Activated gamma-delta T cell (primary cell): ENCODE measurements at places on chromosomes 13 and 19.

GRCh38 chr19:32178956-32179355 lies 166.5 kb upstream of the ZNF507 start:
- DNase-seq: no peak

DNA sequence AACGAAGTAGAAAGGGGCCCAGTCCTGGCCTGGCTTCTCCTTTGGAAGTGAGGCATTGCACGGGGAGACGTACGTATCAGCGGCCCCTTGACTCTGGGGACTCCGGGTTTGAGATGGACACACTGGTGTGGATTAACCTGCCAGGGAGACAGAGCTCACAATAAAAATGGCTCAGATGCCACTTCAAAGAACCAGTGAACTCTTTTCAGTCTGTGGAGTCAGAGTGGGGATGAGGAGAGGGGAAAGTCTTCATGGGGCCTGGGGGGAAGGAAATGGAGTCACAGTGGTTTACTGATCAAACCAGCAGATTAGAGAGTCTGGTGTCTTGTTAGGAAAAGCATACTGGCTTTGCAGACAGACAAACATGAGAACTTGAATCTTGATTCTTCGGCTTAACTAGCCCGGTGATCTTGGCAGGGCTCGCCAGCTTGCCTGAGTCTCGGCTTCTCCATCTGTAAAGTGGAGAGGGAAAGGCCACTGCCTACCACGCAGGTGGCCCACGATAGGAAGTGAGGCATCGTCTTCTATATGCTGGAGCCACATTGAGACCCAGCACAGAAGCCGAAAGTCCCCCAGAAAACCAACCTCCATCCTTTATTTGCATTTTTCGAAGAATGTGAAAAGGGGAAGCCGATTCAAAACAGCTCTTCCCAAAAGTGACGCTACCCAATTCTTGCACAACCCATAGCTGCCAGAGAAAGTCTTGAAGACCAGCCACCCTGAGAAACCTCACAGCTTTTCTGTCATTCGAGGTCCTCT lies at the start of gene FFAR1:
FFAR1 (plus strand) TSS at position 732 of the 759 bp plus-strand sequence. CDS start 3,650 bp downstream, outside the sequence.
- DNase-seq: no peak

- DNase-seq: no peak
These were observed 3.0 kb upstream of the IL12RB1 start for GRCh38 chr19:18089726-18090125.

DNA sequence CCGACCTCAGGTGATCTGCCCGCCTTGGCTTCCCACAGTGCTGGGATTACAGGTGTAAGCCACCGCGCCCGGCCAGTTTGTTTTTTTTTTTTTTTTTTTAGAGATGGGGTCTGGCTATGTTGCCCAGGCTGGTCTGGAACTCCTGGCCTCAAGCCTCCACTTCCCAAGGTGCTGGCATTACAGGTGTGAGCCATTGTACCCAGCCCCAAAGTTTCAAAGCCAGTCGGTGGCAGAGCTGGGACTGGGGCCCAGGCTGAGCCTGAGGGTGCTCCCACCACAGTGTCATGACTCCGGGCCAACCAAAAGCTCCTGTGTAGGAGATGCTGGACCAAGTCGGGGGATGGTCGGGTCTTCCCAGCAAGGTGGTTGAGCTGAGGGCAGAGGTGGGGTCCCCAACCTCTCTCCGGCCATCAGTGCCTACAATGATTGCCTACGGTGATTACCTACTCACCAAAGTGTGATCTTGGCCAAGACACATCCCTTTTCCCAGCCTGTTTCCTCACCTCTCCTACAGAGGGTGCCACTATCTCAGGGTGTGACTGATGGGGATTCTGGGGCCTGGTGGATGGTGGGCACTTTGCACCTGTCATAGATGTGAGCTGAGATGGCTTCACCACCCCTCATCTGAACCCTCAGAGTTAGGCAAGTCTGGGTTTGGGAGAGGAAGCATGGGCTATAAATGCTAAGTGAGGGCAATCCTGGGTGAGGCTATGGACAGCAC lies 5.9 kb upstream of the SAMD1 start:
- no peak for DNase-seq

- no peak for DNase-seq
These were observed 7.0 kb upstream of the TSC22D1 start for GRCh38 chr13:44583137-44583536.

DNA sequence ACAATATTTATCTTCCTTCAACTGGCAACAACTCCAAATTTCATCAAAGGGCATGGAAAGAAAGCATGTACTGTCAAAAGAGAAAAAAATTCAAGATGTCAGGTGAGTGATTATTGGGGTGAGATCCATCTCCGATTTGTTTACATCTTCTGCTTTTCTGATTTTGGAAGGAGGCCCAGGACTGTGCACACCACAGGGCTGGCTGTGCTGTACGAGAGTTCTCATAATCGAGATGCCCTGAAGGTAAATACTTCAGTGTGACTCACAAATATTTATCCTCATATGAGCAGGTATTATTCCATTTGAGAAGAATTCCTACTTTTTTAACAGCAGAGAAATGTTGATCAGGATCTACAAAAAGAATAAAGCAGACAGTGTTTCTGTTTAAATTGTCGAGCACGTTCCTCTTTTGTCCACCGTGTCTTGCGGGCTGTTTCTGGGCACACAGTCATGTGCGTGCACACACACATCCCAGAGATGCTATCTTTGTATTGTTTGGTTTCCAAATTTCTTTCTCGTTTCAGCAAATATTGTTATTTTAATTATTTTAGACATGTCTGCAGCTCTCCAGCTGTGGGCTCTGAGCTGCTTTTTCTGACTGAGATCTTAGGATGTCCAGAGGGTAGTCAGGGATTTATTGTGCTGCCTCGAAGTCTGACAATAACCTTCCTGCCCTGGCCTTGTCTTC lies 103.8 kb downstream of the KL start:
- no peak for DNase-seq

DNA sequence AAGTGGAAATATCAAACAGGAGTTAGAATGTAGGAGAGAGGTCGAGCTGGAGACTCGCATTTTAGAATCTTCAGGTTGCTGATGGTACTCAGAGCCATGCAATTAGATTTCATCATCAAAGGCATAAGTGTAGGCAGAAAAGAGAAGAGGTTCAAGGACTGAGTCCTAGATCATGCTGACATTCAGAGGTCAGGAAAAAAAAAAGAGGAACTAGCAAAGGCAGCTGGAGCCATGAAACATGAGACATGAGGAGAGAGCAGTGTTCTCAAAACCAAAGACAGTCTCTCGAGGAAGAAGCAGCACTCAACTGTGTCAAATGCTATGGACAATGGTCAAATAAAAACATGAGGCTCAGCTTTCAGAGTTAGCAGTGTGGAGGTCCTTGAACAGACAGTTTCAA lies 12.4 kb upstream of the TPP2 start:
- no peak for DNase-seq

DNA sequence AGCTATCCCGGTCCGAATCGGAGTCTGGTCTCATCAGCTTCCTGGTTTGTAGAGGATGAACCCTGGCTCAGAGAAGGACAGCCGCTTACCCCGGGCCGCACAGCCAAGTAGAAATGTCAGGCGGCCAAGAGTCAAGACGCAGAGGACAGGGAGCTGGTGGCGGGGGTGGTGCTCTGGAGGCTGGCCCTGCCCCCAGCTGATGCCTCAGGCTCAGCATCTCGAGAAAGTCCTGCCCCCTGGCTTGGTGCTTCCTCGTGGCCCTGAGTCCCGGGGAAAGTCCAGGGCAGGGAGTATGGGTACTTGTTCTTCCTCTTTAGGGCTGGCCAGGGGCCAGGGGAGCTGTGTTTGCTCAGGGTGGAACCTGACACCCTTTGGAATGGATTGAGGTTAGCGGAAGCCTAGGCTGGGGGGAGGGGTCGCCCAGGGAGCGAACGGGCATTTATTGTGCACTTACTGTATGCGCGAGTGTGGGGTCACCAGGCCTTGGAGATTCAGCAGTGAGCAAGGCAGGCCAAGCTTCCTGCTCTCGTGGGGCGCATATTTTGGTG lies 2.2 kb downstream of the TJP3 start:
- no peak for DNase-seq

DNA sequence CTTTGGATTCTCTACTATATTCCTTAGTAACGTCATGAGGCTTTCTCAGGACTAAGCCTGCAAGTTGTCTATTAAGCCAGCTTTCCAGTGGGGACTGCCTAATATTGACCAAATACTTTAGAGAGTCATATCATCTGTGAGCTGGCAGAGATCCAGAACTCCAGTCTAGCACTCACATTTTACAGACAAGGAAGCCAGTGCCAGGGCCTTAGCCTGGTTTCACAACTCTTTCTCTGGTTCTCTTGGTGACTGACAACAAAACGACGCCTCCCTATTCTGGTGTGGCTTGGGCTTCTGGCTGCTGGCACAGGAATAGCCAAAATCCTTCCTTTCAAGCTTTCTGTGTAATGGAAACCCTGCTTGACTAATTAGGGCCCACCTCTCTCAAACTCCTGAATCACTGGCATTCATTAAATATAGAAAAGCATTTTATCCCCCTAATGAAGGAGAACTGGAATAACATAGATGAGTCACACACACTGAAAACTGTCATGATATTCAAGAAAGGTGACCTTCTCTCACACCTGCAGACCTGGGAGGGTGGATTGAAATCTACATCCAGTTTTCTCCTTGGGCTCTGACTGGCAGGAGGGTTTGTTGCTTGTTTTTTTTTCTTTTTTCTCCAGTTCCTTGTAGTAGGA lies 75.2 kb upstream of the UBL3 start:
- no peak for DNase-seq

- no peak for DNase-seq
These were observed 100.1 kb downstream of the DGKH start for GRCh38 chr13:42148538-42148937.

GRCh38 chr13:26471807-26472206 lies 85.7 kb upstream of the WASF3 start:
- no peak for DNase-seq

GRCh38 chr13:30808600-30808999 lies 73.3 kb downstream of the ALOX5AP start:
- DNase-seq: no peak

GRCh38 chr13:33846303-33847062 lies 28.5 kb downstream of the RFC3 start:
- DNase-seq: no peak

GRCh38 chr13:110137680-110138009 lies 169.3 kb downstream of the COL4A1 start:
- no peak for DNase-seq

- DNase-seq: no peak
These were observed 115.4 kb upstream of the TMTC4 start for GRCh38 chr13:100789968-100790367.

GRCh38 chr13:39956036-39956435 lies 300.6 kb downstream of the COG6 start:
- DNase-seq: no peak
